Renal cortical epithelial cell (primary cell): ENCODE measurements at places on chromosomes 13 and 19. TPM values are rescaled to one million over a fixed set of nuclear protein-coding genes. Genes with fewer than 3 reads are reported as not detected.

DNA sequence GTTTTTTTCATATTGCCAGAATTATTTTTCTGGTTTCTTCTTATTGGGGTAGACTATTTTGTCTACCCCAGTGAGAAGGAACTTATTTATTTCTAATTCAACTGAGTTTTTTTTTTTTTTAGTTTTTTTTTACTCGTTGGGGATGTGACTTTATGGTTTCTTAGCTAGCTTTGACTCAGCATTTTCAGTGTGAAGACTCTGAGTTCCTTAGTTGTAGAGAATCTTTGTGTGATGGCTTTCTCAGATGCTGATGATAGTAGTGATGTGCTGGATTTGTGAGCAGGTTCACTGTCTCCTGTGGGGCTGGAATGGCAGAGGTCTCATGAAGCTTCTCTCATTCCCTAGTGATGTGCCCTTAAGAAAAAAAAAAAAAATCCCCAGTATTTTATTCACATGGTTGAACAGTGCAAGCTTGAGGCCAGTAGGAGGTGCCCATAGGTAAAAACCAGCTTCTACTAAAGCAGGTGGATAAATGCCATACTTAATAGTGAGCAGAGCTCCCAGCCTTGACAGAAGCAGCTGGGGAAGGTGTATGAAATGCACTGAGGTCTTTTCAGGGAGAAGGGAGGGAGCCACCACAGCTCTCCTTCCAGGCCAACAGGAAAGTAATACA lies 106.2 kb upstream of the KLF5 start:
- peak; percentile 33 for DNase-seq

DNA sequence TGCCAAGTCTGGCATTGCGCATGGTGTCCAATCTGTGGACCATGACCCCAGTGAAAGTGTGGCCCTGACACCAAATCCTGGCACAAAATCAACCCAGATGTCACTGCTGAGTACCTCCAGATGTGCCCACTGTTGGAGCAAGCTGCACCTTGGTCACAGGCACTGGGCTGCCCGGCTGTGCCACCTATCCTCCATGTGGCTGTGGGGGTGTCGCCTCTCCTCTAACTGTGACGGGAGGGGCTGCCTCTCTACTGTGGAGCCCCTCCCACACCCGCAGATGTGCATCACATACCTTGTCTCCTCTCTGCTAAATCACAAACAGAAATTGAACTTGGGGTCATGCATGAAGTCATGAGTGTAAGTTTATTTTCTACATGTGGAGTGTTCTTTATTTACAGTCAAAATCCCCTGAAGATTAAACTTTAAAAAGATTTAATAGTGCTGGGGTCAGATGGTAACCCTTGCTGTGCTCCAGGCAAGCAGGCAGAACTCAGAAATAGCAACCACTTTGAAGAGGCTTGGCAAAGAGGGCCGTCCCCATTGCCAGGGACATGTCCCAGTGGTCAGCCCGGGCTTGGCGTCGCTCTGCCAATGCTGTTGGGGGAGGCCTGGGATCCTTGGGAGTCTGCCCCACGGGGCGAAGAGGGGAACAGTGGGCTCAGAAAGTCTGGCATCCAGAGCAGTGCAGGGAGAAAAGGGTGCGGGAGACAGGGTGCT lies 46.4 kb upstream of the ZNF536 start:
- no peak for DNase-seq

DNA sequence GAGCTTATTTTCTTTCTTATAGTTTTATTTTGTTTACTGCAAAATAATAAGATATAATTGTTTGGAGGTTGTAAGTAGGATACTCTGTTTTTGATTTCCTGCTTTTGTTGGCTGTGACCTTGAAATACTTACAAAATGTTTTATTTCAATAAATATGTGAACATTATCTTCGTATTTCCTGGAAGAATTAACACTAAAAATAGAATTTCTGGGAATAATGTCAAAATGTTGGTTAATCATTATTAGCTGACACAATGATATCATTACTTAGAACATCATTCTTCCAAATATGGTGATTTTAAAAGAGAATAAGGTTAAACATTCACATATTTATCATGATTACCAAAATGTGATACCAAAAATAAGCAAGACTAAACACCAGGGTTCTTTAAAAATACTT lies 1148.6 kb upstream of the PRR20A start:
- DNase-seq: peak; percentile 12

DNA sequence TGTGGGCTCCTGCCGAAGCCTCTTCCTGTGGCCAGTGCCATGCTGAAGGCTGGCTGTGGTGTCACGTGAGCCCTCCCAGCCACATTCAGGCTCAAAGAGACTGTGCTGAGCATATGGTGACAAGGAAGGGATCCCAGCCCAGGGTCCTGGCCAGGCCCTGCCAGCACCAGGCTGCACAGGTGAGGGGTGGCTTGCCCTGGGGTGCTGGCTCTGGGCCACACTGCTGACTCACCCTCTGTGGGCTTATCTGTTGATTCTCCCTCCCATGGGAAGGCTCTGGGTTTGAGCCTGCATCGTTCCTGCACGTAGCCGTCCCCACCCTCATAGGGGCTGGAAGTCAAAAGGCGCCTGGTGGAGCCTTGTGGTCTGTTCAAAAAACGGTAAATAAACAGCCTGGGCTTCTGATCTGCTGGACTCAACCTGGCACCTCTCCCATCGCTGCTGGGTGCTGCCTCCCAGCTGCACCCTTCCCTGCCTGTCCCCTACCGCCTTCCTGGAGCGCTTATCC lies 31.1 kb downstream of the DNM2 start:
- peak; percentile 85 for DNase-seq

GRCh38 chr19:3060857-3061181 lies 1.5 kb downstream of the TLE5 start:
- no peak for DNase-seq

- DNase-seq: no peak
Observed at GRCh38 chr13:78198821-78199220, 280.2 kb upstream of the EDNRB start.

- no peak for DNase-seq
Observed at GRCh38 chr13:92745258-92745657, 481.3 kb upstream of the GPC6 start.

DNA sequence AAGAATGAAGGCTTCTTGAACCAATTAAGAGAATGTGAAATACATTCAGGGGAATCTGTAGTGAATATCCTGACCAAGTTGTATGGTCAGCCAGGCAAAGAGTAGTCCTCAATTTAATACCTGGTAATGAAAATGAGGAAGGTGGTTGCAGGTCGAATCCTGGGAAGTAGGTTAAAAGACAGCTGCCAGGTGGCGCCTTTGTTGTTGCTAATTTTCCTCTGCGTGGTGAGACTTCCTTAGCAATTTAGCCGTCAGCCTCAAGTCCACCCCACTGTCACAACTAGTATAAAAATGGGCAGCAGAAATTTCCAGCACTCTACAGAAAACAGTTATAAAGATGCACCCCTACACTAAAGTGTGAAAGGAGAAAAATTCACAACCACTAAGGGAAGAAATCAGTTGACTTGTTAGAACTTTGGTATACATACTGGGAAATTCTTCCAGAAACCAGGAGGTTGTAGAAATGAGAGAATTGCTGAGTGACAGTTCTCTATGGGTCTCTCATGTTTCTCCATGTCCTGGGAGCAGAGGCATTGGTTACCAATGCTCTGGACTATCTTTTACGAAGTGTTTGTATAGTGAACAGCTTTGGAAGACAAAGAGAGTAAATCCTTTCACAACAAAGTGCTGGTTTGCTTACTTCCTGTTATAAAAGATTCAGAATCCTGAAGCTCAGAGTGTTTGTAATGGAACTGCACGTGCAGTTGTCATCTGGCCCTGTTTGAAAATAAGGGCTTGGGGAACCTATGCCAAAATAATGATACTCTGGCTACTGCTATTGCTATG lies 235.9 kb downstream of the NHLRC3 start:
- peak; percentile 29 for DNase-seq

The ZNF577 gene
- 3.0 and 14.7 TPM in 2 replicates for total RNA-seq

The TTC9B gene
- total RNA-seq: not detected in 2 replicates

The EBPL gene
- total RNA-seq: 55.4 and 67.2 TPM in 2 replicates

The SLITRK6 gene
- total RNA-seq: 0.17 TPM in 1 of 2 replicates, not detected in the other
